ENCODE measurements at places on chromosomes 5 and 9.

GRCh38 chr9:91817493-91818224 is 132.4 kb downstream of the ROR2 start:
- DNase-seq = no peak

- no peak for DNase-seq
Measured at GRCh38 chr9:124133727-124134126, 122.2 kb downstream of the LHX2 start.

GRCh38 chr9:6232336-6232945 is 16.8 kb downstream of the IL33 start:
- no peak for DNase-seq

GRCh38 chr5:65834306-65834705 is 92.1 kb upstream of the ERBIN start:
- no peak for DNase-seq

- no peak for DNase-seq
Measured at GRCh38 chr5:12861886-12862654, 957.8 kb upstream of the CTNND2 start.

GRCh38 chr9:111661802-111662521 is 557 bp downstream of the GNG10 start:
- peak; percentile 15 for DNase-seq

DNA sequence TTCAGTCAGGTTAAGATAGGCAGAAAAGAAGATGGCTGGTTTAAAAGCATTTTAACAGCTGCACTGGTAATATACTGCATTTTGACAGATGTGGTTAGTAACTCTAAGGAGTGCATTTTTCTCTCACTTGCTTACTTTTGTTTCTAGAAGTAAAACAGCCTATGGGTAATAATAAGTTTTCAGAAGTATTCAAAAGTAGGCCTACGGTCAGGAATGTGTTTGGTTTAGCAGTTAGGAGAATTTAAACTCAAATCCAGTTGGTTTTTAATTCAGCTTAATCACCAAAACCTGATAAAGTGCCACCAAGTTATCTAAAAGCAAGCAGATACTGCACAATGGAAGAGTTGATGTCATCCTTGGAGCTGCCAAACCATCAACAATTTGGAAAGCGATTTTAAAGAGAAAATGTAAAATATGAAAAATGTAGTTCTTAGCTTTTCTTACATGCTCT is 160.3 kb downstream of the ARSB start:
- no peak for DNase-seq

DNA sequence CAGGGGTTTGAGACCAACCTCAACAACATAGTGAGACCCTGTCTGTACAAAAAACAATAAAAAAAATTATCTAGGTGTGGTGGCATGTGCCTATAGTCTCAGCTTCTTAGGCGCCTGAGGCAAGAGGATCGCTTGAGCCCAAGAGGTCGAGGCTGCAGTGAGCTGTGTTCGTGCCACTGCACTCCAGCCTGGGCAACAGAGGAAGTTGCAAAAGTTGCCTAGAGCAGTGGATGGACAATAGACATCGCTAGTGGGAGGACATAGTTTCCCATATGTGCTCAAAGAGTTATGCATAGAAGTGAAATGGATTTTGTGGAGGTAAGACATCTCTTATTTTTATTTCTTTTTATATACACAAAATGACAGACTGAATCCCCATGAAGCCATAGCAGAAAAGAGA is 19.0 kb downstream of the HNRNPK start:
- DNase-seq = no peak

- DNase-seq = no peak
Measured at GRCh38 chr5:116650964-116651363, 76.3 kb upstream of the SEMA6A start.

DNA sequence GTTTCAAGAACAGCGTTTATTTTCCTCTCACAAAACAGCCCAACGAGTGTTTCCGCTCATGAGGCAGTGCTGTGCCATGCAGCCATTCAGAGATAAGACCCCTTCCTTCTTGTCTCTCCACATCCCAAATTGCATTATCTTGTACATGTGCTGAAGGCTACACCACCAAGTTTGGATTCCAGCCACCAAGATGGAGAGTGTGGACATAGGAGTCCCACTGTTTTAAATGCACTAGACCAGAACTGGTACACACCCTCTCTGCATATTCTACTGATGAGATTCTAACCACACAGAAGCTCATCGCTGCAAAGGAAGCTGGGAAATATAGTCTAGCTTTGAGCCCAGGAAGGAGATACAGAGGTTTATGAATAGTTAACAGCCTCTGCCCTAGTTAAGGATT is 509.4 kb downstream of the NFIB start:
- DNase-seq = no peak

GRCh38 chr5:32277798-32278197 is 34.9 kb downstream of the MTMR12 start:
- no peak for DNase-seq

GRCh38 chr5:38009749-38010358 is 170.0 kb upstream of the GDNF start:
- DNase-seq = peak; percentile 68

DNA sequence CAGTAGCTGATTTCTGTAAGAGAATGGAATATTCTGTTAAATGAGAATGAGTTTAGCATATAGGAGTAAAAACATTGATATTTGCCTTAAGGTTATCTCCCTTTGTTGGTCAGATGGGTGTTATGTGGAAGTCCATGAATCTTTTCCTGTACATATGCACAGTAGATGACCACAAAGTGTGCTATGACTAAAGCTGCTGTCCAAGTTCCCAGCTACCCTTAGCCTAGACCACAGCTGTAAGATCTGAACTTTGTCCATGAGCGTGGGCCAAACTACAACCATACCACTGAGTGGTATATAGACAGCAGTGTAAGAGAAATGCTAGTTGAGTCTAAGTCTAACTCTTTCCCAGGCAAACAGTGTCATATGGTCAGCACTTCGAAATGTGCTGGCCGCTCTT is 48.8 kb downstream of the CD180 start:
- DNase-seq = no peak

- DNase-seq = no peak
Measured at GRCh38 chr5:67639976-67640375, 443.4 kb upstream of the CD180 start.

GRCh38 chr9:2868883-2869282 is 25.0 kb upstream of the PUM3 start:
- no peak for DNase-seq

- peak; percentile 56 for DNase-seq
Measured at GRCh38 chr5:102223542-102224477, 72.3 kb downstream of the SLCO4C1 start.

DNA sequence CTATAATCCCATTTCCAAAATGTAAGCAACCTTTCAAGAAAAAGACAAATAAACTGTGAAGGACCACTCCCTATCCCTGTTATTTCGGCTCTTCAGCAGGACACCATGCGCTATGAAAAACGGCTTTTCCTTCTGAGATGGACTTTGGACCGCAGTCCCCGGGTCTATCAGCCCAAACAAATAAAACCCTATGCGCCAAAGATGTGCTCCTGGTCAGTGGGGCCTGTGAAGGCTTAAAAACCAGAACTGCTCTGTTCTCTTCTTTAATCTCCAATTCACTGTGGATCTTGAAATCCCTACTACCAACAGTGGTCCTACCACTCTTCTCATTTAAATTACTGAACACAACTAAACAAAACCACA is 33.3 kb downstream of the RAPGEF1 start:
- no peak for DNase-seq

GRCh38 chr9:14868772-14869583 is 41.2 kb downstream of the FREM1 start:
- no peak for DNase-seq

- DNase-seq = no peak
Measured at GRCh38 chr5:999724-1000123, 8.9 kb upstream of the NKD2 start.

- DNase-seq = peak; percentile 79
Measured at GRCh38 chr9:128203024-128203706, at the start of gene DNM1. DNM1 (plus strand) TSS chr9:128203379; CDS start chr9:128203471, 92 bp downstream.

- no peak for DNase-seq
Measured at GRCh38 chr5:177312649-177313181, 1.0 kb upstream of the MXD3 start.

Data from NCI-H510A treated with DMSO at 0.1 percent for 48 hours (cell line).